ENCODE measurements at places on chromosomes 11 and 22.

GRCh38 chr11:19800162-19800561 is 87.5 kb downstream of the NAV2 start:
- DNase-seq, result no peak

- no peak for DNase-seq
Observed at GRCh38 chr22:39731481-39731880, 160.9 kb downstream of the CACNA1I start.

DNA sequence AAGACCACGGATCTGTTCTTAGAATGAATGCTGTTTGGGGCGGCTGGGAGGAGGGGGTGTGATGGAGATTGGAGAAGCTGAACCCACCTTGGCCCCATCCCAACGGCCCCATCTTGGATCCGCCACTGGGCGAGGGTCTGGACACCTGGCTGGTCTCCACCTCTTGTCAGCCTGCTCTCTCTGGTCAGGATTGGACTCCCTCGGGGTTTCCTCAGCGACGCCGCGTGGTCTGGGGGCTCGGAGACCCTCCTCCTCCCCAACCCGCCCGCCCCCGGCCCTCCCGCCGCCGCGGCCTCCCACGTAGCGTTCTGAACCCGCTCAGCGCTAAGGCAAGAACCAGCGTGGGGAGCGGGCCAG is 4.3 kb upstream of the FLI1 start:
- no peak for DNase-seq

DNA sequence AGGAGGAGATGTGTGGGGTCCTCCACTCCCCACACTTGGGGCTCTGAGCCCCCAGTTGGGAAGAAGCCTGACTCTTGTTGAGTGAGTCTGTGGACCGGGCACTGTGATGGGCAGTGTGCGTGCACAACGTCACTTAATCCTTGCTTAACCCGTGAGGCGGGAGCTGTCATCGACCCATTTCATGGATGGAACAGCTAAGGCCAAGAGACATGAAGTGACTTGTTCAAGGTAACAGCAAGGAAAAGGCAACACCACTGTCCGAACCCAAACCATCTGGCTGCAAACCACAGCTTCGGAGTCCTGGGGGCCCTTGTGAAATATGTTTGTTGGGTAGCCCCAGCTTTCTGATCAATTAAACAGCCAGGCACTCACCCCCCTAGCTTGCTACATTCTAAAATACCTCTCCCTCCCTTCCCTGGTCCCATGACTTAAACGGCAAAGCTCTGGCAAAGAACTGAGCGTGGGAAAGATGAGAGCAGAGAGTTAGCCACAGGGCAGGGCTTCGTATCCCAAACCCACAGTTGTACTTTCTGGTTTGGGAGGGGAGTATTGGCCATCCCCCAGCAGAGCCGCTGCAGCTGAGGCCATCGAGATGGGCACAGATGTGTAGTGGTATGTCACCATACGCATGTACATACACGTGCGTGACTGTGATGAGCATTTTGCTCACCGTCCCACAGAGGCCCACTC is 26.3 kb downstream of the FADS2 start:
- no peak for DNase-seq

DNA sequence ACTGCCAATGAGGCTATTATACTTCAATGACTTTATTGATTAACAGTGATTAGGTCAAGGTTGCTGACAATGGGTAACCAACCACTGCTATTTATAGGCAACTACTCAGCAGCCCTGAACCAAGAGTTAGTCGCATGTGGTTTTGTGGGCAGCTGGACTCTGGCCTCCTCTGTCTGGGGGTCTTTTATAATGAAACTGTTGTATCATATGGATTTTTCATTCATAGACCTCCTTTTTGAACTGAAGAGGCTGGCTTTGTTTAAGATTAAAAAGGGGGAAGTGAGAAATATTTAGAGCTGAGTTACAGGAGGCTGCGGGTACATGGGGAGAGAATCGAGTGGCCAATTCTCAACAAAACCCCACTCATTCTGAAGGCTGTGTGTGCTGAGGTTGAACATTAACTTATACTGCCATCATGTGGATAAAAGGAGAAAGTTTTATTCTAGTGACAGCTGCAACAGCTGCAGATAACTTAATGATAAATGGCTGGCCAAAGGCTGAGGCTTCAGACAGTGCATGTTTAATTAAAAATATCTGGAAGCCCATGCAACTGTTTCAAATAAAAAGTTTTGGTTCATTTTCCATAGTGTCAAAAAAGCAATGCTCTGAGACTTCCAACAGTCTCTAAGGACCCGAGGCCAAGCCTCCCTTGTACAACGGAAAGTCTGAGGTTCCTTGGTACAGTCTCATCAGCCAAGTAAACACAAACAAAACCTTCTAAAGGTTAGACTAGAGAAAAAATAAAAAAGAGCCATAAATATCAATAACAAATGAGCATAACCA is 682.6 kb downstream of the KCNA4 start:
- DNase-seq, result no peak

DNA sequence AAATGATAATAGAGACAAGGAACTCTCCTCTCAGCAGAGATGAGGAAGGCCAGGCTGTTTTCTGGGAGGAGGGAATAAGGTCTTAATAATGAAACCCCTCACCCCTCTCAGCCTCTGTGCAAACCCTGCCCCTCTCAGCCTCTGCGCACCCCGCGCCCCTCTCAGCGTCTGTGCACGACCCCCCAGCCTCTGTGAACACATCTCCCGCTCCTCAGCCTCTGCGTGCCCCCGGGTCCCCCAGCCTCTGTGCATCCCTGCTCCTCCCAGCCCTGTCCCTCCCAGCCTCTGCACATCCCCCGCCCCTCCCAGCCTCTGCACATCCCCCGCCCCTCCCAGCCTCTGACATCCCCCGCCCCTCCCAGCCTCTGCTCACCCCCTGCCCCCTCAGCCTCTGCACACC is 837.8 kb downstream of the TBC1D22A start:
- DNase-seq, result no peak

DNA sequence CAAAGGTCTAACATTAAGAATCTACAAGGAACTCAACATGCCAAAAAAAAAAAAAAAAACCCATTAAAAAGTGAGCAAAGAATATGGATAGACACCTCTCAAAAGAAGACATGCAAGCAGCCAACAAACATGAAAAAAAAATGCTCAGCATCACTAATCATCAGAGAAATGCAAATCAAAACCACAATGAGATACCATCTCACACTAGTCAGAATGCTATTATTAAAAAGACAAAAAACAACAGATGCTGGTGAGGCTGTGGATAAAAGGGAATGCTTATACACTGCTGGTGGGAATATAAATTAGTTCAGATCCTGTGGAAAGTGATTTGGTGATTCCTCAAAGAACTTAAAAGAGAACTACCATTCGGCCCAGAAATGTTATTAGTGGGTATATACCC is 257.7 kb upstream of the PLET1 start:
- DNase-seq, result no peak

Measured in activated T-cell treated with anti-CD3 and anti-CD28 coated beads for 4 hours (primary cell).